RPMI7951 (cell line): ENCODE measurements at places on chromosomes 3 and 15. TPM values are rescaled to one million over a fixed set of nuclear protein-coding genes. Genes with fewer than 3 reads are reported as not detected.

DNA sequence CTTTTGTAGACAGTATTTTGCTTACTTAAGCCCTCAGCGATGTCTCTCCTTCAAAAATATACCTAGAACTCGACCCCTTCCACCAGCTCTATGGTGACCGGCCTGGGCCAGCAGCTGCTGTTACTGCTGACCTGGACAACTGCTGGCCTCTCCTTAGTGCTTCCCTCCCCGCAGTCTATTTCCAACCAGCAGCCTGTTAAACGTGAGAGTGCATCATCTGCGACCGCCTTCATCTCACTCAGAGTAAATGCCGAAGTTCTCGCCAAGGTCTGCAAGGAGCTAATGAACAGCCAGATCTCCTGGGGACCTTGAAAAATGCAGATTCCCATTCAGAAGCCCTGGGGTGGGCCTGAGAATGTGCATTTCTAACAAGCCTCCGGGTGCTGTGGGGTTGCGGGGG is 86.7 kb downstream of the RPLP1 start:
- no peak for DNase-seq

DNA sequence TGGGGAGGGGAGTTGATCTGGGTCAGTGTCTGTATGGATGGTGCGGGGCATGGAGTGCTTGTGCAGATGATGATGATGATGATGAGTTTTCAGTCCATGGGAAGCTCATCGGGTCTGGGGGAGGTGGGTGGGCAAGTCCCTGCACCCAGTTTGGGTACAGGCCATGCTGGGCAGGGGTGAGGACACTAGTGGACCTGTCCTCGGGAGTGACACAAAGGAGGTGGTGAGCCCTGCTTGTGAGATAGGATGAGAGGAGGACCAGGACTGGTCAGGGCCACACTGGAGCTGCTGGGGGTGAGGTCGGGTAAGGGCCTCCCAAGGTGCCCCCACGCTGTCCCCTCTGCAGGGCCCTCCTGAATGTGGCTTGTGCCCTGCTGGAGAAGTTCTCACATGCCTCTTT is 177.9 kb downstream of the APBA2 start:
- DNase-seq = no peak

DNA sequence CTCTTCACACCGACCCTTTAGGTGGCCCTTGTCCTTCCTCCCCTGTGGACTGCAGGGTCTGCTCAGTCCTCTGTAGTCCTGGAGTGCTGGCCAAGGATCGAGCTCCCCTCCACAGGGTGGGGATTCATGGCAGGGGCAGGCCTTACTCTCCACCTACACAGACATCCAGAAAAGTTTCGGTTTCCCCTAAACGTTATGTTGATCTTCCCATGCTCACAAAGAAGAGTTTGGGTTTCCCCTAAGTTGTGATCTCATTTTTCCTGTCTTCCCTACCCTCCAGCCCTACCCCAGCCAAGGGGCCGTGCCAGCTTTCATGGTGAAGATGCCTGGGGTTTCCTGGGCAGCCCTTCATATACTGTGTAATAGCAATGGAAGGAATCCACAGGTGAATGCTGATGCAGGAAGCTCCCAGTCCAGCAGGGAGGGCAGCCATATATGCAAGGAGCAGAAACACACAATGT is 10.3 kb downstream of the STOML1 start:
- DNase-seq = peak; percentile 69

GRCh38 chr3:127206154-127206553 is 13.2 kb downstream of the PRR23E start:
- no peak for DNase-seq

The DUOX2 gene
- not detected in 2 replicates for total RNA-seq

The C3orf70 gene
- 8.2 and 8.4 TPM in 2 replicates for total RNA-seq

- DNase-seq = no peak
These were observed 35.1 kb upstream of the CSPG5 start for GRCh38 chr3:47613722-47614121.

DNA sequence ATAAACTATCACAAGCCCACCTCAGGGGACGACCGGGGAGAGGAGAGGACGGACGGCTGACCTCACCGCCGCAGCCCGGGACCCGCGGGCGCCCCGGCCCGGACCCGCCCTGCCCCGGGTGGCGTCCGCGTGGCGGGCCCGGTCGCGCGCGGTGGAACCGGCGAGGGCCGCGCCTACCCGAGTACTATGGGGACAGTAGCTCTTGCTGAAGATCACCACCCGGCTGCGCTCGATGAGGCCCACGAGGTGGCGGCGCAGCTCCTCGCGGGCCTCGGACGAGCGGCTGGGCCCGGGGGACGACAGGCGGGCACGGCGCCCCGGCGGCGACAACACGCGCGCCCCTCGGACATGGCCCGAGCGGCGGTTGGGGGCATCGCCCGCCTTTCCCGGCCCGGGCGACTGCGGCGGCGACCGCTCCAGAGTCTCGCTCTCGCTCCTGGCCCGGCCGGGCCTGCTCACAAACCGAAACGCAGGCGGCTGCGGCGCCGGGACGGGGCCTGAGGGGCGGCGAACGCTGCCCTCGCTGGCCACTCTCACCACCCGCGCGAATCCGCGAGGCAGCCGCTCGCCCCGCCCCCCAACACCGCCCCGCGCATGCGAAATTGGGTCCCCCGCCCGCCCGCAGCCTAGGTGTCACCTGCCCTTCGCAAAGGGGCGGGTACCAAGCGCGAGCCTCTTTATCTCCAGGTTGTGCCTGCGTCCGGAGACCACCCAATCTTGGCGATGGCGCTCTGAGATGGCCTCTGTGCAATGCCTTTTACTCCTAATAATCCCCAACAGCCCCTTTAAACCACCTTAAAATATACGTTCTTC is at the start of gene TXNRD3:
TXNRD3 (minus strand) TSS at position 554 of the 813 bp plus-strand sequence.
- peak; percentile 69 for DNase-seq

- DNase-seq = no peak
These were observed 106.3 kb upstream of the DLG1 start for GRCh38 chr3:197404754-197405153.

The UBXN7 gene
- total RNA-seq = 10.8 and 12.3 TPM in 2 replicates

- peak; percentile 33 for DNase-seq
These were observed 359.1 kb upstream of the IL12A start for GRCh38 chr3:159629329-159630084.

GRCh38 chr3:16302082-16302631 is 37.1 kb downstream of the OXNAD1 start:
- no peak for DNase-seq
